ENCODE measurements at places on chromosomes 5 and 9.

DNA sequence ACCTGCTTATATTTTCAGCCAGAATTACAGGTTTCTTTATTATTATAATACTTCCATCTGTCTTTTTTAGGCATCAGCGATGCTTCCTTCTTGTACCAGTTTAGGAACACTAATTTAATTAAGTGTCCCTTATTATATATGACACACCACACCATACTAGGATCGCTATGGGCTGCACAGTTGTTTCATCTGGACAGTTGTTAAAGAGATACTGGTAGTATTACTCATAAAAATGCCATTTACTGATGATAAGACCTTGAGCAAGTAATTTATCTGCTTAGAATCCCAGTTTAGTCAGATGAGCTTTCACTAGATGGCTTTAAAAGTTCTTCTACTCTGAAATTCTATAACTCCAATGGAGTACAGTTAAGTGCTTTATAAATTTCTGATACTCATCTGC is 17.1 kb downstream of the ARSK start:
- no peak for DNase-seq

GRCh38 chr5:68544091-68544647 is 328.6 kb downstream of the PIK3R1 start:
- DNase-seq: no peak

DNA sequence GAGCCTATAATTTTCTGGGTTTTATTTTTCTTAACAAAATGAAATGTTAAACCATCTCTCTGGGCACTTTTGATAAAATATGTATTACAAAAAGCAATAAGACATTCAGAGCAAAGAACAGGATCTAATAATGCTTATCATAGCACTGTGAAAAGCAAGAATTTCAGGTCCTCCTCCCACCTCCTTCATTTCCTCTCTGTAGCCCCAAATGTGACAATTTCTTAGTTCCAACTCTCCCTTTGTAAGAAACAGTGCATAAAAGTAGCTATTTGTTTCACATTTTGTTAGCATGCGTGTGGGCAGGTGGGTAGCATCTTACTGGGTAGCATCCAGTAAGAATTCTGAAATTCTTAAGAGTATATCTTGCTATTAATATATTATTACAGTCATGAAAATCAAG is 130.9 kb upstream of the RASA1 start:
- no peak for DNase-seq

- DNase-seq: no peak
Measured at GRCh38 chr5:158124606-158125316, 265.8 kb upstream of the CLINT1 start.

DNA sequence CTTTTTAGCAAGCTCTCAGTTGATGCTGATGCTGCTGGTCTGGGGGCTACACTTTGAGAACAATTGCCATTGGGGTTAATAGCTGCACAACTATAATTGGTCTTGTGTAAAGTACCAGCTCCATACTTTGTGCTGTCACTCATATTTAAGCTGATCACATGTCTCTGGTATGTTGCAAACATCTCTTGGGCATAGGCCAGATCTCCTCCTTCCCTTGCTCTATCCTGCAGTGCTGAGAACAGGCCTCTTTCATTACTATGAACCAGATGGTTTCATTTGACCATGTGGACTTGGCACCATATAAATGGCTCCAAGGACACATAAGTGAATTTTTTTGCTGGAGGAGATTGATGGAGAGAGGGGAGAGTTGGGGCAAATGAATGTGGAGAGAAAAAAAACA is 48.4 kb downstream of the DMRT2 start:
- no peak for DNase-seq

- no peak for DNase-seq
Measured at GRCh38 chr9:72396247-72397091, 31.5 kb upstream of the ZFAND5 start.

DNA sequence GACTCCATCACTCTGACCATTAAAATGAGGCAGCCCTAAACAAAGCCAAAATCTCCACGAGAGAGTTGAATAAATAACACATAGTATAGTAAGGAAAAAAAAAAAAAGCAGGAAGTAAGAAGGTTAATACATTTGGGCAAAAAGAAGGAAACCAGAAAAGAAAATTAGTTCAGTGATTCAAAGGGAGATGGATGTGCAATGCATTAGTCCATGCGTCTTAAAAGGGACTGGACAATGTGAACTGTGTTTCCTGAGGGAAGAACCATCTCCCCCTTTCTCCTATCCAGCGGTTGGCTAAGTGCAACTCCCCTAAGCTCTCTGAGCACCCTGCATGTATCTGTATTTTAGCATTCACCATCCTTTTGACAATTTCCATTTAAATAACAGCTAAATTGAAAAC is 1.4 kb downstream of the ANKRA2 start:
- DNase-seq: no peak

DNA sequence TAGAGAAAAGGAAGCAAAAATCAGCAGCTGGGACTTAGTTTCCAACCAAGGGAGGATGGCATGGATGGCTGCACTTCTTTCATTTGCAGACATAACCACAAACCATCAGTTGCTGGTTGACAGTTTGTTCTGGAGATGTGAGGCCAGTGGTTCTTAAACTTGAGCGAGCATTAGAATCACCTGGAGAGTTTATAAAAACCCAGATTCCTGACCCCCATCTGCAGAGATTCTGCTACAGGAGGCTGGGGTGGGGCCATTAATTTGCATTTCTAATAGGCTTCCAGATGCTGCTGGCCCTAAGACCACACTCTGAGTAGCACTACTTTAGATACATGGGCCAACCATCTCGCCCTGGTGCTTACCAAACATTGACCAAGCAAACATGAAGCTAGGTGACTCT is 60.8 kb downstream of the MARCHF3 start:
- no peak for DNase-seq

- no peak for DNase-seq
Measured at GRCh38 chr5:149004559-149004958, 58.3 kb downstream of the SH3TC2 start.

GRCh38 chr9:86604741-86605140 is 250.5 kb upstream of the TUT7 start:
- no peak for DNase-seq

GRCh38 chr9:138022121-138022741 is 144.6 kb downstream of the CACNA1B start:
- no peak for DNase-seq

- no peak for DNase-seq
Measured at GRCh38 chr5:54795284-54795683, 190.1 kb downstream of the ESM1 start.

DNA sequence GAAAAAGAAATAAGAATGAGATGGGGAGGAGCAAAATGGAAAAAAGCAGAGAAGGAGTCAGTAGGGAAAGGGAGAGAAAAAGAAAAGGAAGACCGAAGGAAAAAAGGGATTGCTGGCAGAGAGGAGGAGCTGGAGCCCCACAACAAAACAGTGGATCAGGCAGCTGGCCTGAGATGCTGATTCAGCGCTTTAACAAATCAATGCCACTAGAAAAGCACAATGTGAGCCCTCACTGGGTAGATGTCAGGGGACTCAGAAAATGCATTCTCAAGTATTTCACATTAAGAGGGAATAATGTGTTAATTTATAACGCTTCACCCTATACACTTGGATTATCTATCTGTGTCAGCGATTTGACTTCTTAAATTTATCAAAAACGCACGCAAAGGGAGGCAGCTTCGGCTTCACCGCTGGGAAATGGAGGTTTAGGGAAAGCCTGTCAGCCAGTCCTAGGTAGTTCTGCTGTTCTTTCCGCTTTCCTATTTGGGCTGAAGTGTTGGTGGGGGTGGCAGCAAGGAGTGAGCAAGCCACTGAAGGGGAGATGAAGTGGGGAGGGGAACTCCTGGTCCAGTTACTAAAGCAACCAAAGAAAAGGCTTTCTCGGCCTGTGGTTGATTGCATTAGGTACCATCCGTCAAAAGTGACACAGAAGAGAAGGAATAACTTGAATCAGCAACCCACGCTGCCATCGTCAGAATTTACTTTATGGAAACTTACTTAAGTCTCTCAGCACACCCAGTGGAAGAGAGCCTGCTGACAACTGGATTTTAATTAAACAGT is 161.6 kb downstream of the BNC2 start:
- no peak for DNase-seq

All from stimulated activated CD8-positive, alpha-beta memory T cell treated with anti-CD3 and anti-CD28 coated beads, Interleukin-7, amount 100 ng/mL, for 24 hours (primary cell).